Stimulated activated CD8-positive, alpha-beta memory T cell treated with anti-CD3 and anti-CD28 coated beads, Interleukin-4, amount 100 ng/mL, for 24 hours (primary cell): ENCODE measurements at places on chromosomes 7 and 10.

DNA sequence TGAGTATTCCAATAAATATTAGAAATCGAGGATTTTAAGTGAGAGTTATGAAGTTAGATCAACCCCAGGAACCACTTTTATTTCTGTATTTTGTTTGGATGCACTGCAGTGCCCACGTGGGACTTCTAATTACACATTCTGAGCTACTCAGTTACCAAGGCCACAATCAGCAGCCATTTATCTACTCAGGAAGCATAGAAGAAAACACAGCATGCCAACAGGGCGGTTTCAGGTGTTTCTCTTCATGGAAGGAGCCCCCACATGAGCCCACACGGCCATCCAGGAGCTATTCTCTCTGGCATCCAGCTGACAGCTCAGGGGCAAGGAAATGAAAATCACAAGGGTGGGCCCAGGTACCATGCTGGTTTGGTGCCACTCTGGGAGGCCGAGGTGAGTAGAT is 266.5 kb upstream of the MKLN1 start:
- no peak for DNase-seq

DNA sequence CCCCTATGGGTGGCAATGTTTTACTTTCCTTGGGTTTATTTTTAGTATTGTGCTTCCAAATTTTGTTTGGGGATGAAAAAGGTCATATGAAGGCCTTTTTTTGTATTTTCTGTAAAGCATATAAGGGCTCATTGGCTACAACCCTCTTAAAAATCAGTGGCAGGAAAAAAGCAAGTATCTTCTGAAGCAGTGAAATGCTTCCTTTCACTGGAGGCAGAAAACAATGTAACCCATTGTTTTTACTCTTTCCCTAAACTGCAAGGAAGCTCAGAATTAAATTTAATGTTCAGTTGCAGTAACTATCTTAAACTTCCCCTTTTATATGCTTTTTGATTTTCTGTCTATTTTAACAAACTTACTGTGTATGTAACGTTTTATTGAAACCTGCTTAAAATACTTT is 148.7 kb upstream of the LYZL1 start:
- DNase-seq, result no peak

- no peak for DNase-seq
Measured at GRCh38 chr10:104487794-104488438, 134.3 kb downstream of the CFAP58 start.

DNA sequence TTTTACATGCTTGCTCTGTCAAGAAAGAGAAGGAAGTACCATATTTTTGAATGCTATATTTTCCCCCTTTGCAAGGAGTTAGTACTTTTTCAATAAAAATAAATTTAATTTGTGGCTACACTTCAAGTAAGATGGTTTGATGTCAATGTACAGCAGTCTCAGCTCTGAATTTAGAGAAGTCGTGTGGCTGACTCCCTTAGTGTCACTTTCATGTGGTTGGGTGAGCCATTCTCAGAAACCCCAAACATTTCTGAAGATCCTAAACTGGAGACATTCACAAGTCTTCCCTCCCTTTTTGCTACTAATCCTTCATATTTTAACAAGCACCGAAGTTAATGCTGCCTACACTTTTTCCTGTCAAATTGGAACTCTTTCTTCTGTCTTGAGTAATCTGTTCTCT is 244.4 kb downstream of the DYNC1I1 start:
- no peak for DNase-seq

- no peak for DNase-seq
Measured at GRCh38 chr10:21518149-21518640, 7.3 kb downstream of the SKIDA1 start.

DNA sequence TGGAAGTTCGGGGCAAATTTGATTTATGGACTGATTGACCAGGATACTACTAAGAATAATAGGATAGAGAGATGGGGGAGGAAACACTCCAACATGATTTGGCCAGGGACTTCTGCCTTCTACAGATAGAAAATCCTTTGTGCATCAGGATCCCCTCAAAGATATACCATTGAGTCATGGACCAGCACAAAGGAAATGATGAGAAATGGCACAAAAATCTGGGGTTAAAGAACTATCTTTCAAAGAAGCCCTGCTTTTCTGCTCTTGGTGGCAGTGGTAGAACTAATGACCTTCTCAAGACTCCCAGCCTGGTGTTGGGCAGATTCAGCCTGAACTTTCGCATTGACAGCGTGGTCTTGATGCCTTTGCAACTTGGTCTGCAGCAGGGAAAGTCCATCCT is 27.6 kb upstream of the LAMB1 start:
- no peak for DNase-seq

DNA sequence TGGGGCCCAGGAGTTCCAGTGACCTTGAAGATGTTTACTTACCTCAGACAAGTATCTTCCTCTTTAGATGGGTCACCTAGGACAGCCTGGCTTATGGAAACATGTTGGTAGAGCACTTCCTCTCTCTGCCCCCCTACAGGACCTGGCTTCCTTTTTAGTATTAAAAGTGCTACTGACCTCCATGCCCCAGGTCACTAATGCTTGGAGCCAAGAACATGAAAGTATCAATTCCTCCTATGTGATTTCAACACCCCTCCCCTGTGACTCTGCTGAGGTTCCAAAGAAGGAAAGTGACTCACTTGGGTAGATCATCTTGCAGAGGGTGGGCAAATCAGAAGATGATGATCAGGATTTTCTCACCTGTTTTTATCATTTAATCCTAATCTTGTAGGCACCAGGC is 125.3 kb upstream of the CCDC6 start:
- DNase-seq, result no peak

- no peak for DNase-seq
Measured at GRCh38 chr7:86089455-86089854, 554.3 kb upstream of the GRM3 start.

DNA sequence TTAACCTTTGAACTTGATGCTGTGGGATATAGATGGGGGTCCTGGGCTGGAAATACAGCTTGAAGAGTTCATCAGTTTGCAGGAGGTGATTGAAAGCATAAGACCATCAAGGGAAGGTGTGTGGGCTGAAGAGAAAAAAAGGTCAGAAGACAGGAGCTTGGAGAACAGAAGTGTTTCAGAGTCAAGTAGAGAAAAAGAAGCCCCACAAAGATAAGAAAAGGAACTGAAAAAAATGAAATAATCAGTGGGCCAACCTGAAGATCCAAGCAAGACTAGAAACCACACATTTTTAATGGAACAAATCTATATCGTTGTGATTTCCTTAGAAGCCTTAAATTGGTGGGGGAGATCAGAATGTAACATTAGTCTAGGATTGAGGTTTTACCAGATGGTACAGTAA is 22.5 kb downstream of the ZEB1 start:
- no peak for DNase-seq
